ENCODE measurements at places on chromosomes 7 and 10.

DNA sequence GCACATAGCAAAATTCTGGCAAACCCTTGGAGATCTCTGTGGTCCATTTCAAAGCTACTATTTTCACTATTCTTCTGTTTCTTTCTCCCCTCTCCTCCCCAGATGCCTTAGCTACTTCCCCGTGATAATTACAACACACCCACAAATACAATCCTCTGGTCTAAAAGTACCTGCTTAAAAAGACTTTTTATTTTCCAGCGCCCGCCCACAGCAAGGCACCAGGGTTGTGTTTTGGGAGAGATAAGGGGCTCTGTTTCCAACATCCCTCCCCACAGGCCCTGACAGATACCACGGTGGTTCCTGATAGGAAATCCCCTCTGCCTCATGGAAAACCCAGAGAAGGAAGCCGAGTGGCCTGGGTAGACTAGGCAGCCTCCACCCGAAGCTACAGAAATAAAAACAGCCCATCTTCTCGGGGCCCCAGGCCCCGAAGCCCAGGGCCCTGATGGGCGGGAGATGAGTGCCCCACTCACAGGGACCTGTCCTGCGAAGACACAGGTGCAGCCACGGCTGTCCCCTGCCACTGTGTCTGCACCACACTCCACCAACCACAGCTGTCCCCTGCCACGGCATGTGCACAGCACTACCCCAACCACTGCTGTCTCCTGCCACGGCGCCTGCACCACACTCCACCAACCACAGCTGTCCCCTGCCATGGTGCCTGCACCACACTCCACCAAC, 19.7 kb downstream of the CALML5 start:
- no peak for DNase-seq

DNA sequence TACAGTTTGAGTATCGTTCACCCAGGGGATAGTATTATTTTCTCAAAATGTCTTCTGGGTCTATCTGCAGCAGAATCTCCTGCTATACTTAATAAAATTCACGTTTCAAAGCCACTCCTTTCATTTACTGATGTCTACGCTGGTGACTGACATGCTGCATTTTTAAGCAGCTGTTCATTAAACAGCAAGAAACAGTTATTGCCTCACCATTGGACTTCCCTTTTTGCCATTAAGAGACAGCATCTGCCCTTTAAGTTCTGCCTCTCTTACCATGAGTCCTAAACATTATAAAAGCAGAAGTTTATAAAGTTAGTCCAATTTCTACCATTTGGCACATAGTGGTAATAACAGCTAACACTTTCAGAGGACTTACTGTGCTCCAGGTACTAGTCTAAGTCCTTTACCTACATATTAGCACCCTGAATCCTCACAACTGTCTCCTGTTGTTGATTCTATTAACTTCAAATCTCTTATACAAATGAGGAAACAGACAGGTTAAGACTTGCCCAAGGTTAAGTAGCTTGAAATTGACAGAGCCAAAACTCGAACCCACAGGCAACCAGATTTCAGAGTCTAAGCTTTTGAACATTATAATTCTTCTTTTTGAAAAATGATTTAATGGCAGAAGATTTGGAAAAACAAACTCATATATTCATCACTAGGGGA, 169.5 kb downstream of the SNX13 start:
- DNase-seq = no peak

DNA sequence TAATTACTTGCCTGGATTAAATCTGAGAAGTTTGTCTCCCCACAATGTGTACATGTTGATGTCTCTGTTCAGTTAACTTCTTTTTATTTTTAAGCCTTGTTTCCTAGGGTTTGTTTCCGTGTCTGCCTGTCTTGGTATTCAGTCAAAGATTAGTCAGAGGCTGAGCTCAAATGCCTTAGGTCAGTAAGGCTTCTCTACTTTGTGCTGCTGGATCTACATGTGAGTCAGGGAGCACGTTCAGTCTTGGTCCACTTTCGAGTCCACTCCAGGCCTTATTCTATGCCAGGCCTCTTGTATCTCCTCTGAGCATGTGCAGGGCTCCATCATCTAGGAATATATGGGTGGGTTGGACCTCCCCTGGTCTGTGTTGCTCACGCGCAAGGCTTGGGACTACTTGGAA, 93.3 kb upstream of the FZD8 start:
- DNase-seq = no peak

- DNase-seq = no peak
Observed at GRCh38 chr7:156156734-156157408, 344.6 kb upstream of the SHH start.

GRCh38 chr10:73850863-73851461, 23.4 kb downstream of the CAMK2G start:
- no peak for DNase-seq

GRCh38 chr10:21398563-21399231, 126.8 kb downstream of the SKIDA1 start:
- DNase-seq = no peak

DNA sequence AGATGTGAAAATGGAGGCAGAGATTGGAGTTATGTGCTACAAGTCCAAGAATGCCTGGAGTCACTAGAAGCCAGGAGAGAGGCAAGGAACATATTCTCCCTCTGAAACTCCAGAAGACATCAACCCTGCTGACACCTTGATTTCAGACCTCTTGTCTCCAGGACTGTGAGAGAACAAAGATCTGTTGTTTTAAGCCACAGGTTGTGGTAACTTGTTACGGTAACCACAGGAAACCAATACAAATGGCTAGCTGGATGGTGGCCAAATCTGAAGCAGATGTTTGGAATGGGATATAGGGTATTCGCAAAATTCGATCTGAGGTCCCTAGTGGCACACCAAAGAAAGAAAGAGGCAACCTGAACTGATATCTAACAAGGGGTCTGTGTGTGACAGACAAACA, 129.0 kb downstream of the HERPUD2 start:
- DNase-seq = no peak

GRCh38 chr7:154426778-154427177, 374.6 kb downstream of the DPP6 start:
- DNase-seq = no peak

DNA sequence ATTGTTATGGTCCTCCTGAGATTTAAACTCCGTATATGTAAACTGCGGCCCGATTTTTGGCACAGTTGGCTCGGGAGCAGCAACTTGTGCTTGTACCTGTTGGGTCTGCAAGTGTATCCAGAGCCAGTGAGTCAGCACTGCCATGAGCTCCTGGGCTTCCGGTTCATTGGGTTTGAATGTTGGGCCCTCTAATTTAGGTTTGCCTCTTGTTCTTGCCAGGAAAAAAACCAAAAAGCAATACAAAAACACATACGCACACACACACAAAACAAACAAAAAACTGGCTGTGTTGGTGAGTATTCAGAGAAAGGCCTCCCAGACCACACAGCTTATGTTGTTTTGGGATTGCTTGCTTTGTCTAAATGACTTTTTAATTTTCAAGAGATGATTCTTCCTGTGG, 26.3 kb downstream of the SND1 start:
- DNase-seq = no peak

GRCh38 chr7:139777133-139777891, 486 bp downstream of the HIPK2 start:
- peak; percentile 32 for DNase-seq

- no peak for DNase-seq
Observed at GRCh38 chr7:47227762-47228177, 354.1 kb downstream of the TNS3 start.

GRCh38 chr10:115093776-115094408, 727 bp downstream of the ATRNL1 start:
- no peak for DNase-seq

DNA sequence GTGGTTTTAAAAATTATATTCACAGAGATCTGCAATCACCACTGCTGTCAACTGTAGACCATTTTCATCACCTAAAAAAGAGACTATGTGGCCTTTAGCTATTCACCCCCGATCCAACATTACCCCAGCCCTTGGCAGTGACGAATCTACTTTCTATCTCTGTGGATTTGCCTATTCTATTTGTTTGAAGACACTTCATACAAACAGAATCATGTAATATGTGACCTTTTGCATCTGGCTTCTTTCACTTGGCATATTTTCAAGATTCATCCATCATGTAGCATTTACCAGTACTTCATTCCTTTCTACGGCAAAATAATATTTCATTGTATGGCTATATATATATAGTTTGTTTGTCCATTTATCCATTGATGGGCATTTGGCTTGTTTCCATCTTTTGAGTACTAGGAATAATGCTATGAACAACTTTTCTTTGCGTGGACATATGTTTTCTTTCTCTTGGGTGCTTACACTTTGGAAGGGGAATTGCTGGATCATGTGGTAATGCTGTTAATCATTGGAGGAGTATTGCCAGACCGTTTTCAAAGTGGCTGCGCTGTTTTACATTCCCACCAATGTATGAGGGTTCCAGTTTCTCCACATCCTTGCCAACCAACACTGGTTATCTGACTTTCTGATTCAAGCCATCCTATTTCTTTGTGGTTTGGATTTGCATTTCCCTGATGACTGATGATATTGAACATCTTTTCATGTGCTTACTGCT, 22.3 kb downstream of the ADAMTS14 start:
- DNase-seq = no peak

- no peak for DNase-seq
Observed at GRCh38 chr10:94859086-94859485, 79.4 kb upstream of the CYP2C9 start.

DNA sequence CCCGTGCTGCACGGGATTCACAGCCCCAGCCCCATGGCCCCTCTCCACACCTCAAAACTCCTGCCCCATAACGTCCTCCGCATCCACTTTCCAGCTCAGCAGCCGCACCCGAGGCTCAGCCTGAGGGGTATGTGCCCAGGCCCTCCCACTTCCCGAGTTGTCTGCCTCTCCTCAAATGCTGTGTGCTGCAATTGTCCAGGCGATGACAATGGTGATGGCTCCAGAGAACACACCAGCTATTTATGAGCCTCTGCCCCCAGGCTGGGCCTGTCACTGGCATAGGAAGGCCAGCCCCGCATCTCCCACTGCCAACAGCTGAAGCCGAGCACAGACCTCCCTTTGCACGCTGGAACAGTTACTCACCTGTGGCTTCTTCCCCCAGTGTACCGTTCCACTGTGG, 2.4 kb upstream of the LDB3 start:
- no peak for DNase-seq

DNA sequence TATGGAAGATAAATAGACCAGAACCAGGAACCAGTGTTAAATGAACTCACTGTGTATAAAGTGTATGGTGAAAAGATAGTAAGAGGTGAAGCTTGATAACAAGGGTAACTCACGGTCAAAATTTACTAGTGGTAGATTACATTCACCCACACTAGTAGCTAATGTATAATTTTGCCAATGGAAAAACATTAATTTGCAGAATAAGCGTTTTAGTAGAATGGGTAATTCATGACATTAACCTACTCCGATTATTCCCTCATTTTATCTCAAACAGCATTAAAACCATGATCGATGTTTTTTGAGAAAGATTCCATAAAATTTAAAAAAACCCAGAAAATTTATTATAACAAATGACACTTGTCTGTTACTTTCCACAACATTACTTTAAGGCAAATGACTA, 57.7 kb upstream of the PPP1R3A start:
- no peak for DNase-seq

GRCh38 chr10:24866604-24867583, 85.5 kb downstream of the PRTFDC1 start:
- no peak for DNase-seq

GRCh38 chr10:117830787-117831212, 215.9 kb downstream of the RAB11FIP2 start:
- no peak for DNase-seq

GRCh38 chr10:78432583-78432982, 398.9 kb downstream of the RPS24 start:
- no peak for DNase-seq

- no peak for DNase-seq
Observed at GRCh38 chr10:23150610-23151009, 41.5 kb upstream of the PTF1A start.

DNA sequence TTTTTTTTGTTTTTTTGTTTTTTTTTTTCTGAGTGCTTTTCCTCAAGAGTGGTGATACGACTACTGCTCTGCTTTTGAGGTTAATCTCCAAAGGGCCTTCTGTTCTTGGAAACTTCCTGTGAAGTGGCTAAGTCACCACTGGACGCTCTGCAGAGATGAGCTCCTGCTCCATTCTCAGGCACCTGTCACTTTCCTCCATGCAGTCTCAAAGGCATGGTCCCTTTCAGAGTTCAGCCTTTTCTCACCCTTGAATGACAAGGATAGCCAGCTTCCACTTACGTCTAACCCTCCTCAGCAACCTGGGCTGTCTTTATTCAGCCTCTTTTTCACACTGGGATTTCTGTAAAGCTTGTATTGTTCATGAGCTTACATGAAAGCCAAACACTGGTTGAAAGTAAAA, 65.8 kb downstream of the BMPER start:
- DNase-seq = no peak

DNA sequence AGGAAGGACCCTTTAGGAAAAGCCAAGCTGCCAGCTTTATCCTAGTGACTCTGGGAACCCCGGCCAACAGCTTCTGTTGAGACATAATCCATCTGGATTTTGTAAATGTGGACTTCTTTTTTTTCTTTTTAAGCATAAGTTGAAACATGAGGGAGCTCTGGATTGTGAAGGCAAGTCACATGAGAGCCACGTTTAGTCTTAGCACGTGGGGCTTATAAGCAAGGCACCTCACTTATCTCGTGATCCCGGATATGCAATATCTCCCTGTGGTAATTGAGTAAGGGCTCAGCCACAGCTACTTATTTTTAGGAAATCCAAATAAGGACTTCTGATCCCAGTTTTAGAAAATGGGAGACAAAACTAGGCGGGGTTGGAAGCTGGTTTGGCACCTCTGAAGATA, 111.2 kb upstream of the PTN start:
- no peak for DNase-seq

DNA sequence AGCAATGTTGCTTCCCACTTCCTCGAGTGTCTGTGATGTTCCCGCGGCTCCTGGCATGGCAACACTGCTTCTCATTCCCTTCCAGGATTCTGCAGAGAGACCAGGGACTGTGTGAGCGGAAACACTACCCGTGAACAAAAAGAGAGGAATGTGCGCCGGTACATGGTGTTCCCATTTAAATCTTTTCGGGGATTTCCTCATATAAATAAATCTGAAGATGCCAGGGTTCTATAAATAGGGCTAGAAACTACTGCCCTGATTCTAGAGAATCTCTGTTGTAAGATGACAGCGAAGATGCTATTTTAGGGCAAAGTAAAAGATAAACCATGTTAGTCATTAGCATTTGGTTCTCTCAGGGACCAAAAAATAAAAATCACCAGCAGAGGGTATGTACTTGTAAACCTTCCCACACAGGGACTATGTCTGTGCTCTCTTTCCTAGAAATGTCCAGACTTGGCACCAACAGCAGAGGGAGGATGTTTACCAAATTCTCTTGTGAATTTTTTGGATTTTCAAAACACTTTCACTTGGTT, 92.2 kb upstream of the DDC start:
- no peak for DNase-seq

- DNase-seq = no peak
Observed at GRCh38 chr10:131834152-131834810, 66.5 kb upstream of the PPP2R2D start.

GRCh38 chr7:1114505-1114904, 26.6 kb downstream of the GPER1 start:
- no peak for DNase-seq

DNA sequence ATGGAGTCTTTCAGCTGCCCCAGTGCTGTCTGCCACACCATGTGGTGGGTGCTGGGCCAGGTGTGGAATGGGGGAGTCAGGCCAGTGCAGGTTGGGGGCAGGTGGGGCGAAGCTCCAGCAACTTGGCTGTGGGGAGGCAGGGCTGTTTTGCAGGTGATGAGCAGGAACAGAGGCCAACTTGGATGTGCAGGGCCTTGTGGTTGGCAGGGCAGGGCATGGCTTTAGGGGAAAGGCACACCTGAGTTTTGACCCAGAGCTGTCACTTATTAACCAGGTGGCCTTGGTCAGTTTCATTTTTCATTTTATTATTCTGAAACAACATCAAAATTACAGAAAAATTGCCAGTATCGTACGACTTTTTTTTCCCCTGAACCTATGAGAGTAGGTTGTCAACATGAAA, 1.1 kb upstream of the SFTPA2 start:
- no peak for DNase-seq

Measured in T follicular helper cell (primary cell).